ENCODE measurements at places on chromosomes 4 and X.

DNA sequence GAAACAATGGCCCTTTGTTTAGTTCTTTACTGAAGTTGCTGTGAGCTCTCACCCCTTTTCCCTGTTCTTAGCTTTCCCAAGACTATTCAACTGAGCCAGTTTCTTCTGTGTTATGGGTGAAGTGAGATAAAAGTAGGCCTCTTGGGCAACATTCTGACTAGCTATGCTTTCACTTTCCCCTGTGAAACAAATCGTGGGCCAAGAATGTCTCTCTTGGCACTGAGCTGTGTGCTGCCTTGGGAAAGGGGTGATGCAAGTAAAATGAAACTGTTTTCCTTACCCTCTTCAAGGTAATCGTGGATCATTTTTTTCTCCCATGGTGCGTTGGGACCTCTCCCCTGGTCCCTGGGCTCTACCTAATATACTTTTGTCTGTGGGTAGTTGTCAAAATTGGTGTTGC lies 653.9 kb upstream of the MAGEB2 start:
- DNase-seq, result no peak
- H3K36me3 ChIP-seq, result no peaks in the 10 kb centered on the region
- no peak overlapping the region for H3K27ac ChIP-seq
- H3K27me3 ChIP-seq, result no peaks in the 10 kb centered on the region

DNA sequence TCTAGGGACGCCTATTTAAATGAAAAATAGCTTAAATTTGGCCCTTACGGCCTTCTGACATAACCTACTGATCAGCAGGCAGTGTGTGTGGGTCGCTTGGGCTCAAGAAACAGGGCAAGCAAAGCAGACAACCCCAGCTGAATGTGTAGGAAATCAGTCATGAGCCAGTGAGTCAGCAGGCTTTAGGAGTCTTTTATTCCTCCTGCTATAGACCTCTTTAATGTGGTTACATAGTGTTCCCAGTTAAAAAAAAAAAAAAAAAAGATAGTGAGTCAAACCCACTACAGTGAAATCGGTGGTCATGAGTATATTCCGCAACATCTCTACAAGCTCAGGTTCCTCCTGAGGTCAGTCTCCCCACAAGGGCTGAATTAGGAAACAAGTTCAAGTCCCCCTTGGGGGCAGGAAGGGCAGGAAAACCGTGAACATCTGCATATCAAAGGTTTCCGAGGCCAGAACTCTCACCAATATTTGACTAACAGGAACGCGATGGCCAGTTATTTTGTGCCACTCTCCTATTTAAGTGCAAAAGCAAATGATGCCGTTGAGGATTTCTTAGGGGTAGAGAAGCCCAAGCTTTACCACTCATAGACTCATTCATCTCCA lies 32.7 kb downstream of the ACSL1 start:
- H3K4me3 ChIP-seq, result no peak overlapping the region
- peaks cover 4% of the 10 kb centered on the region for H3K36me3 ChIP-seq
- H3K4me1 ChIP-seq, result peaks cover 34% of the 10 kb centered on the region
- DNase-seq, result no peak
- no peak overlapping the region for H3K27ac ChIP-seq
- no peaks in the 10 kb centered on the region for H3K27me3 ChIP-seq

- H3K36me3 ChIP-seq, result peaks cover 29% of the 10 kb centered on the region
- H3K27me3 ChIP-seq, result no peaks in the 10 kb centered on the region
- DNase-seq, result no peak
- peaks cover 43% of the 10 kb centered on the region for H3K4me1 ChIP-seq
- no peak overlapping the region for H3K4me3 ChIP-seq
- H3K27ac ChIP-seq, result no peak overlapping the region
Observed at GRCh38 chr4:113575401-113575800, 186.1 kb downstream of the CAMK2D start.

- no peak overlapping the region for H3K27ac ChIP-seq
- DNase-seq, result no peak
- H3K27me3 ChIP-seq, result peaks cover 5% of the 10 kb centered on the region
- H3K4me1 ChIP-seq, result peaks cover 21% of the 10 kb centered on the region
Observed at GRCh38 chr4:145307763-145308430, 127.5 kb upstream of the OTUD4 start.

DNA sequence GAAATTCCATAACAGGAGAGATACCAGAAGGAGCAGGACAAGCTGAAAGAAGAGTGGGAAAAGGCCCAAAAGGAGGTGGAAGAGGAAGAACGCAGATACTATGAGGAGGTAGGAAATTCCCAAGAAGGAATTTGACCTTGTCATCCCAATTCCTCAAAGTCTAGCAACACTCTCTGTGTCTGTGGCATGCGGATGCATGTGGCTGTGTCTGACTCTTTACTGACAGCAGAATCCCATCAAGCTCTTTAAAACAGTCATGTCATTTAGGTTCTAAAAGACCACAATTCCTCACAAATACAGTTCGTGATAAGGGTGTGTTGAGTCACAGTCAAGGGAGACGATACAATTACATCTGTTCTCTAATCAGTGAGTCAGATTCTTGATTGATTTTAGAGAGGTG lies 68.5 kb downstream of the PHOX2B start:
- no peak overlapping the region for H3K27ac ChIP-seq
- no peak overlapping the region for H3K4me3 ChIP-seq
- H3K36me3 ChIP-seq, result no peaks in the 10 kb centered on the region

GRCh38 chrX:149296092-149296491 lies 209.0 kb downstream of the IDS start:
- no peaks in the 10 kb centered on the region for H3K36me3 ChIP-seq
- no peak overlapping the region for H3K4me3 ChIP-seq
- H3K27ac ChIP-seq, result no peak overlapping the region
- H3K4me1 ChIP-seq, result no peaks in the 10 kb centered on the region
- DNase-seq, result no peak

- H3K4me3 ChIP-seq, result no peak overlapping the region
- H3K27me3 ChIP-seq, result no peaks in the 10 kb centered on the region
- H3K36me3 ChIP-seq, result no peaks in the 10 kb centered on the region
- H3K4me1 ChIP-seq, result peaks cover 7% of the 10 kb centered on the region
- no peak overlapping the region for H3K27ac ChIP-seq
Observed at GRCh38 chrX:3044671-3045070, 3.4 kb downstream of the ARSF start.

- H3K27me3 ChIP-seq, result peaks cover 2% of the 10 kb centered on the region
- DNase-seq, result no peak
- no peaks in the 10 kb centered on the region for H3K4me1 ChIP-seq
- H3K36me3 ChIP-seq, result no peaks in the 10 kb centered on the region
- H3K4me3 ChIP-seq, result no peak overlapping the region
Observed at GRCh38 chr4:151143162-151143561, 43.7 kb downstream of the RPS3A start.

DNA sequence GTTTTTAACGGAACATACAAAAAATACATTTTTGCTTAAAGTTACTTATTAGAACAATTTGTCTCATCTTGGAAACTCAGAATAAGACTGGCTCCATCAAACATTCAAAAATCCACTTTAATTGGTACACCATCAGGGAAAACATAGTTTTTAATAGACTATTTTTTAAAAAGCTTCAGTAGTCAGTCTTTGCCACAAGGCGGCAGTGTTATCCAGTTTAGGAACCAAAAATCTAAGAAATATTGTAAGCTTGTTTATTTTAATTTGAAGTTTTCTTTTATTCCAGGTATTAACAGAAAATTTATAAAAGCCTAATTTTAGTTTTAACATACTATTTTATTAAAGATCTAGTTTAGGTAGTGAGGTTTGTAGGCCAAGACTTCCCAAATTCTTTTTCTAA lies 107.7 kb downstream of the APOOL start:
- H3K27ac ChIP-seq, result no peak overlapping the region
- H3K4me3 ChIP-seq, result no peak overlapping the region
- no peaks in the 10 kb centered on the region for H3K4me1 ChIP-seq
- no peaks in the 10 kb centered on the region for H3K27me3 ChIP-seq
- DNase-seq, result peak; percentile 6

DNA sequence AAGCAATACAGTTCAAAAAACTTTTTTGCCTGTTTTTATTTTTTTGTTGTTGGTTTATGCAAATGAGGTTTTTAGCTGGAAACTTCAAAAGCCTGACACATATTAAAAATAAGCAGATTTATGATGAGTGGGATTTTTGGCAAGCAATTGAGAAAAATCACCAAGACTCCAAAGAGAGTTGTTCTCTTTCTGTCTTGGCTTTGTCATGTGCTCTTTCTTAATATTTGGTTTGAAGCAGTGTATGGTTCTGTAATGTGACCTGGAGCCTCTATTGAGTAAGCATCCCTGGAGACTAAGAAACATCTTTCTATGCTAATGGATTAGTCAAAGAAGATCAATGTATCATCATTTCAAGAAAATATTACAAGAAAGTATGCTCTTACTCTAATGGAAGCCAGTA lies 11.7 kb downstream of the TRIM2 start:
- no peak overlapping the region for H3K27ac ChIP-seq
- peaks cover 27% of the 10 kb centered on the region for H3K27me3 ChIP-seq
- H3K4me1 ChIP-seq, result no peaks in the 10 kb centered on the region
- no peak for DNase-seq

DNA sequence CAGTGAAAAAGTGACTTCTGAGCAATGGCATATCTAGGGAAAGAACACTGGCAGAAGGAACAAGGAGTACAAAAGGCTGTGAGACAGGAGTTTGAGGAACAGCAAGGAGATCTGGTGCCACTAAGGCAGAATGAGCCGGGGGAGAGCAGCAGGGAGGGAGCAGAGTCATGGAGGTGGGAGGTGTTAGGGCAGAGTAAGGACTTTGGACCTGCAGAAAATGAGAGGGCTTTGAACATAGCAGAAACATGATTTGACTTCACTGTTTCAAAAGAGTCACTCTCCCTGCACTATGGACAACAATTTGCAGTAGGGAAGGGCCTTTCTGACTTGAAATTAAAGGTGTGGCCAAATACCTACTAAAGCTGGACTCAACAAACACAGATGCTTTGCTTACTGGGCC lies 356.2 kb downstream of the ADGRL3 start:
- no peaks in the 10 kb centered on the region for H3K36me3 ChIP-seq
- no peak overlapping the region for H3K27ac ChIP-seq
- H3K4me1 ChIP-seq, result no peaks in the 10 kb centered on the region
- H3K27me3 ChIP-seq, result no peaks in the 10 kb centered on the region
- no peak overlapping the region for H3K4me3 ChIP-seq

DNA sequence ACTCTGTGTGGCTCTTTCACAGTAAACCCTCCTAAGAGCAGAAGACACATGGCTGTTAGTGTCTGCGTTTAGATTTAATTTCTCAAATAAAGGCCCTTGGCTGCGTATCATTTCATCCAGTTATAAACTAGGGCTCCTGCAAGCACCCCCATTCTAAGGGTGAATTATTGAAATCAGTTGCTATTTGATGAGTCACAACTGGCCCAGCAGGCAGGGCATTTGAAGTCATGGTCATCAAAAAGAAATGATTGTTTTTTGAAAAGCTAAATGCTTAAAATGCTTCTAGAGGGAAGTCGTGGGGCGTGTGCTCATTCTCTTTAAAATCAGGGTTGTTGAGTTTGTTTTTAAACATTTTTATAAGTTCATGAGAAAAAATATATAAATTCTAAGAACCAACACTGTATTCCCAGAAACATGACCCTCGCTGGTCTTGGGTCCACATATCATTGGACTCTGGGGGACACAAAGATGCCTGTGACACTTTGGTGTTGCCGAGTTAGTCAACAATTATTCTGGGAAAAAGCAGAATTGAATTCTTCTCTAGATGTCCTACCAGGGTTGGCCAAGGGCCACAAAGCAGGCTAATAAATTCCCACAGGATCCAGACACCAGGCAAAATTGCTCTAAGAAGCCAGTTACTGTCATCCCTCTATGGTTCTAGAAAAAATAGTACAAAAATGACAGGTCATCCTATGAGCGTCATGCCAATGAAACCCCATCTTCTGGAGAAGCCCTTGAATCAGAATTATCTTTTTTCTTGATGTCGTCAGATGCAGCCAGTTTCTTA lies 99.5 kb upstream of the MYOZ2 start:
- peaks cover 3% of the 10 kb centered on the region for H3K27me3 ChIP-seq
- H3K4me1 ChIP-seq, result peaks cover 6% of the 10 kb centered on the region
- H3K4me3 ChIP-seq, result no peak overlapping the region
- no peak overlapping the region for H3K27ac ChIP-seq
- DNase-seq, result no peak
